ENCODE measurements at places on chromosomes 6 and 20.

GRCh38 chr6:125114248-125114858, 39.2 kb upstream of the TPD52L1 start:
- no peaks in the 10 kb centered on the region for H3K27me3 ChIP-seq
- no peak overlapping the region for H3K27ac ChIP-seq
- no peak overlapping the region for H3K4me3 ChIP-seq
- H3K4me1 ChIP-seq, result no peaks in the 10 kb centered on the region
- peak; percentile 78 for DNase-seq
- no peaks in the 10 kb centered on the region for H3K36me3 ChIP-seq

DNA sequence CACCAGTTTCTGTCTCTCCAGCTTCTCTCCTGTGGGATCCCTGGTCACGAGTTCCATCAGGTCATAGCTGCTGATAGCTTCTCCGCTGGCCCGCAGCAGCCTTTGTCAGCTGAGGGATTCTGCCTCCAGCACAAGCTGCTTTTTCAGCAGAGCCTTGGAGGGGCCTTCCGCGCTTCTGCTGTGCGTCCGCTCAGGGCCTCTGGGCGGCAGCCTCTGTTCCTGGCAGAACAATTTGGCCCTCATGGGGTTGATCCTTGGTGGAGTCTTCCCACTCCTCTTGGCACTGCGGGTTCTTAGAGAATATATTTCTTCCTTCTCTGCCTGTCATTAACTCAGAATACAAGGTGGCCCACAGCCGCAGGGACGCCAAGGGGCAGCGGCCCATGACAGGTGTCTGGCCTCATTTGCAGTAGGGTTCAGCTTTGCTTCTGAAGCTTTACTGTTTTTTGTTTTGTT, 158.8 kb downstream of the DTNBP1 start:
- H3K36me3 ChIP-seq, result no peaks in the 10 kb centered on the region
- H3K4me3 ChIP-seq, result no peak overlapping the region
- H3K4me1 ChIP-seq, result no peaks in the 10 kb centered on the region
- DNase-seq, result no peak
- H3K27ac ChIP-seq, result no peak overlapping the region

DNA sequence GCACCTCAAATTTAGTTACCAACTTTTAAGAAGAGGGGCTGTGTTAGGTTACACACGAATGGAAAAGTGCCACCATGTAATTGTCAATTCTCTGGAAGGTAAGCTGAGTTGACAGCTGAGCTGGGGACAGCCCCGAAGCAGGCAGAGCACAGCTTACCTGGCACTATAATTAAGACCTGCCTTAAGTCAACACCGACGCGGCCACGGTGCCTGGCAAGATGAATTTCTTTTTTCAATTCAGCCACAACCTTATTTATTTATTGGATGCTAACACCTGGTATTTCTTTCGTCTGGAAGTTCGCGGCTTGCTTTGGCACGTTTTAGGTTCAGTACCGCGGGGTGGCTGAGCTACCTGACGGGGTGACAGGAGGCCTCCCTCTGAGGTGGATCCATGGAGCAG, 40.6 kb upstream of the NFATC2 start:
- peaks cover 39% of the 10 kb centered on the region for H3K4me1 ChIP-seq
- no peaks in the 10 kb centered on the region for H3K36me3 ChIP-seq
- H3K27ac ChIP-seq, result no peak overlapping the region
- no peak overlapping the region for H3K4me3 ChIP-seq
- no peaks in the 10 kb centered on the region for H3K27me3 ChIP-seq
- DNase-seq, result no peak

DNA sequence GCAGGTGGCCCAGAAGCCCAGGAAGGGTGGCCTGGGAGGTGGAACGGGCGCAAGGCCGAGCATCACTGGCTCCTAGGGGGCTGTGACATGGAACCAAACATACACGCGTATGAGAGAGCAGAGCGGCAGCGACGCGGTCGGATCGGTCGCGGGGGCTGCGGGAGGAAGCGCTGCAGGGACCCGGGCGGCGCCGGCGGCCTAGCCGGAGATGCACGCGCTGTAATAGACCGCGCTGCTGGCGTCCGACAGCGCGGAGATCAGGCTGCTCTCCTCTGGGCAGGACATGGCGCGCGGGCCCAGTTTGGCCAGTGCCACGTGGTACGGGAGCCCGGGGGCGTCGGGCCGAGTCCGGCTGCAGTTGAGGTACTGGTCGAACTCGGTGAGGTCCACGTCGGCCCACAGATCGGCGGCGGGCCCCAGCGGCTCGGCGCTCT, 1.5 kb downstream of the SOX18 start:
- H3K4me3 ChIP-seq, result no peak overlapping the region
- no peak overlapping the region for H3K27ac ChIP-seq
- no peaks in the 10 kb centered on the region for H3K27me3 ChIP-seq
- H3K36me3 ChIP-seq, result no peaks in the 10 kb centered on the region
- H3K4me1 ChIP-seq, result peaks cover 16% of the 10 kb centered on the region

DNA sequence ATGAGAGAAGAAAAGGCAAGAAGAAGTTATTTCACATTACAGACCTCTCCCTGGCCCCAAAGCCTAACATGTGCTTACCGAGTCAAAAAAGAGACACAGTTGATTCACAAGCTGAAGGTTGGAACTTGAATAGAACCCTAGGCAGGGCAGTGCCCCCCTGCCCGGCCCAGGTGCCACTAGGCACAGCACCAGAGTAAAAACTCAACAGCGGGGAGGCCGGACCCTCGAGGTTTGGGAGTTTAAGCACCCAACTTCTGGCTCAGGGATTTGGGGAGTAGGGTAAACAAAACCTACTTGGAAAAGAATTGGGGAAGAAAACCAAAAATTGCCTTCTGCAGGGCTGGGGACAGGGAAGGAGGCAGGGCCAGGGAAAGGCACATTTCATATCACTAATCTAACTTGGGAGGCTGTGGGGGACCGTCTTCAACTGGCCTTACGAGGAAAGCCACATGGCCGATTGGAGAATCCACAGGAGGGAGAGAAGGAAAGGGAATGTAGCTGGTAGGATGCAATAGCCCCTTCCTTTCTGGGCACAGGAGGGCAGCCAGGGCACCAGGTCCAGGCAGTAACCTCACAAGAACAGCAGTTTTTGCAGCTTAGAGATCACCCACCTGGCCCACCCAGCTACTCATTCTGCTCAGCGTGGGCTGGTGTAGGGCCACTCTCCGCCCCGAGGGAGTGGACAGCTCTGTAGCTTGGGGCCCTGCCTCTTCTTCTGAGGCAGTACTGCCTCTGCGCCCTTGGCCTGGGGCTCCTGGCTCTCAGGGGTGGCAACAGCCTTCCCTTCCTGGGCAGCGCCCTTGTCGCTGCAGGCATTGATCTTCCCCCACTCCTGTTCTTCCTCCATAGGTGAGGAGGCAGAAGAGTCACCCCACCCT, 1.8 kb upstream of the HEBP2 start:
- no peak for DNase-seq
- H3K4me3 ChIP-seq, result no peak overlapping the region
- H3K27me3 ChIP-seq, result no peaks in the 10 kb centered on the region
- peaks cover 12% of the 10 kb centered on the region for H3K36me3 ChIP-seq

DNA sequence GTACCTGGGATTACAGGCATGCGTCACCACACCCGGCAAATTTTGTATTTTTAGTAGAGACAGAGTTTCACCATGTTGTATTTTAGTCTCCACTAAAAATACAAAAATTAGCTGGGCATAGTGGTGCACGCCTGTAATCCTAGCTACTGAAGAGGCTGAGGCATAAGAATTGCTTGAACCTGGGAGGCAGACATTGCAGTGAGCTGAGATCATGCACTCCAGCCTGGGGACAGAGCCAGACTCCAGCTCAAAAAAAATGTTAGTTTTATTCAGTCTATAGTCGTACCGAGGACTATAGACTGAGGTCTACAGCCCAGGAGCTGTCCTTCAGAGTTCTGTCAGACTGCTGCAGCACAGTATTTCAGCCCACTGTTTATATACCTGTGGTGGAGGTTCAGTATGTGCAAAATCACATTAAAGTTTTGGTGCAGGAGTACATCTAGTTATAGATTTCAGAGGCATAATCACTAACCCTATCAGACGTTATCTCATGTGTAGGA, 3.6 kb upstream of the CASP8AP2 start:
- no peaks in the 10 kb centered on the region for H3K27me3 ChIP-seq
- no peak overlapping the region for H3K4me3 ChIP-seq
- no peak overlapping the region for H3K27ac ChIP-seq
- DNase-seq, result no peak
- H3K36me3 ChIP-seq, result no peaks in the 10 kb centered on the region

GRCh38 chr6:169292338-169293124, 38.9 kb upstream of the THBS2 start:
- no peak overlapping the region for H3K4me3 ChIP-seq
- no peaks in the 10 kb centered on the region for H3K36me3 ChIP-seq
- H3K4me1 ChIP-seq, result no peaks in the 10 kb centered on the region
- no peak for DNase-seq
- no peaks in the 10 kb centered on the region for H3K27me3 ChIP-seq

DNA sequence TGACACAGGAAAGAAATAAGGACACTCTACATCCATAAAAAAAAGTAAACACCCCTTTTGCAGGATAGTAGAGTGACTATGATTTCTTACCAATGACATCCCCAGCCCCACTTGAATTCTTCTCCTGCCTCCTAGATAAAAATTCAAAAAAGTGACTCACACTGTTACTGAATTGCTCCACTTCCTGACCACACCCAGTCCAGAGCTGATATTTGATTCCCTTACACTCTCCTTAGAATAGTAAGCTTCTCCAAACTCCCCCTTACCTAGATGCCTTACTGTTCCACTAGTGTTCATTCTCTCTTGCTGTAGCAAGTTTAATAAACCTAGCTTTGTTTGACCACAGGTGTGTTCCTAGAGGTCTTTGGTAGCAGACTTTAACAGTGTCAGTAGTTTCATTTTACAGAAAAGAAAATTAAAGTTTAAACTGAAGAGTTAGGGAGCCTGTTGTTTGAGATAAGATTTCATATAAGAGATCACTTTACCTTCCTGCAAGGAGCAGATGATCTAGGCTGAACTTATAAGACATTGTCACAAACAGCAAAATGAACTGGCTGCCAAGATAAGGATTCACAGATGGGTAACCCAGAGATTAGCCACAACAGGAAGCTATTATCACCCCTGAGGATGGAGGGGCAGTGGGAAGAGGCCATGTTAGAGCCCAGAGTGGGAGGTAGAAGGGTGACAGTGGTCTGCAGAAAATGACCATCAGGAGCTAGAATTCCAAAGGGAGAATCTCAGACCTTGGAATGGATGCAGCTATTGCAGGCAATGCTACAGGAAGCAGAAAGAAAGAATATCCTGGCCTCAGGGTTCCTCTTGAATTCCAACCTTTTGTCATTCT, 28.4 kb upstream of the BTN3A2 start:
- H3K4me1 ChIP-seq, result peaks cover 21% of the 10 kb centered on the region
- H3K4me3 ChIP-seq, result no peak overlapping the region
- H3K27ac ChIP-seq, result no peak overlapping the region
- H3K27me3 ChIP-seq, result no peaks in the 10 kb centered on the region

- no peak for DNase-seq
- no peaks in the 10 kb centered on the region for H3K27me3 ChIP-seq
- no peaks in the 10 kb centered on the region for H3K4me1 ChIP-seq
- no peaks in the 10 kb centered on the region for H3K36me3 ChIP-seq
These were observed 27.9 kb upstream of the BMP6 start for GRCh38 chr6:7697820-7698623.

GRCh38 chr6:6405031-6405430, 84.6 kb upstream of the F13A1 start:
- no peaks in the 10 kb centered on the region for H3K36me3 ChIP-seq
- no peak overlapping the region for H3K4me3 ChIP-seq
- no peaks in the 10 kb centered on the region for H3K27me3 ChIP-seq
- H3K4me1 ChIP-seq, result peaks cover 41% of the 10 kb centered on the region
- DNase-seq, result no peak

DNA sequence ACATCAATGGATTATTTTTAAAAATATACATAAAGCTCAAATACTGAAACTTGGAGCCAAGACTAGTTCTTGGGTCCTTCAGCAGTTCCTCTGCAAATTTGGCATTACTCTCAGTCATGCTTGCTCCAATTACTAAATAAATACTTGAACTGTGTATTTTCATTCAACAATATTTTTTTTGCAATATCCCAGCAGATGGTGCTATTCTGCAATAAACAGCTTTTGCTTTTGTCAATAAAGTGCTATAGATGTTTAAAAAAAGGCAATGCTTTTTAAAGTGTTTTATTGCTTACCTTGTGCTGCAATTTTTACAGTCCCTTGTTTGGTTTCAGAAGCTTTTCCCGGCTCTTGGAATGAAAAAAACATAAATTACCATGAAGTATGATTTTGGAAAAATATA, 243.4 kb downstream of the TRDN start:
- no peaks in the 10 kb centered on the region for H3K4me1 ChIP-seq
- no peaks in the 10 kb centered on the region for H3K27me3 ChIP-seq
- H3K36me3 ChIP-seq, result no peaks in the 10 kb centered on the region

- H3K4me1 ChIP-seq, result no peaks in the 10 kb centered on the region
- no peaks in the 10 kb centered on the region for H3K27me3 ChIP-seq
- DNase-seq, result no peak
- no peak overlapping the region for H3K4me3 ChIP-seq
- H3K27ac ChIP-seq, result no peak overlapping the region
- no peaks in the 10 kb centered on the region for H3K36me3 ChIP-seq
These were observed 34.1 kb downstream of the EYA4 start for GRCh38 chr6:133275213-133275612.

GRCh38 chr6:162488444-162488843, 239.1 kb downstream of the PRKN start:
- no peaks in the 10 kb centered on the region for H3K27me3 ChIP-seq
- no peak overlapping the region for H3K27ac ChIP-seq
- no peak overlapping the region for H3K4me3 ChIP-seq

GRCh38 chr6:13411484-13411883, 75.9 kb downstream of the GFOD1 start:
- H3K36me3 ChIP-seq, result 0 out of 2 replicates have a peak, but pooled peaks cover 3% of the 10 kb centered on the region
- H3K4me3 ChIP-seq, result no peak overlapping the region
- no peaks in the 10 kb centered on the region for H3K27me3 ChIP-seq
- H3K27ac ChIP-seq, result no peak overlapping the region

- no peaks in the 10 kb centered on the region for H3K27me3 ChIP-seq
- DNase-seq, result no peak
- H3K27ac ChIP-seq, result no peak overlapping the region
- H3K36me3 ChIP-seq, result no peaks in the 10 kb centered on the region
- H3K4me1 ChIP-seq, result no peaks in the 10 kb centered on the region
These were observed 62.9 kb upstream of the ZNF217 start for GRCh38 chr20:53656293-53657202.

DNA sequence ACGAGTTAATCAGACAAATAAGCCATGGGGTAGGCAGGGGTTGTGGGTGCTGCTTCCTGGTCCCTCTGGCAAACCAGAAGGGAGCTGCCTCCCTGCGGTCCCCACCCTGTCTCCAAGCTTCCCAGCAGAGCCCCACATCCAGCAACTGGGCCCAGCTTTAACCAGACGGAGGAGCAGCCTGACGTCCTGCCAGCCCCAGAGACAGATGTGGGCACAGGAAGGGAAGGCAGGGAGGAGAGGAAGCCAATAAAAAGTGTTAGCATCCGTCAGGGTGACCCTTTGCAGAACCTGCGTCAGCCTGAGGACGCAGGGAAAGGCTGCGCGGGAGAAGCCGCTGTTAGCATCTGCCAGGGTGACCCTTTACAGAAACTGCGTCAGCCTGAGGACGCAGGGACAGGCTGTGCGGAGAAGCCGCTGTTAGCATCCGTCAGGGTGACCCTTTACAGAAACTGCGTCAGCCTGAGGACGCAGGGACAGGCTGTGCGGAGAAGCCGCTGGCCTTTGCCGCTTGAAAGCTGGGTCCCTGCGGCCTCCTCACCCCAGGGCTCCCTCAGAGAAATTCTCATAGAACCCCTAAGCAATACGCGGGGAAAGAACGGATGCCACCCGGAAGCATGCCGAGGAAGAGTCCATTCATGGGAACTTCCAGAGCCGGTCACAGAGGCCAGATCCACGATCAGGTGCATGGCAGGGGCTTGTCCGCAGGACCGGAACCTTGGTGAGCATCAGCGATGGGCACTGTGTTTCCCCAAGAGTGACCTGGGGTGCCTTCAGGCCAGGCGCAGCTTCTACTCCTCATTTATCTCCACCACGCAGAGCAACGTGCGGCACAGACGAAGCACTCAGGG, 15.9 kb downstream of the DLL1 start:
- H3K4me1 ChIP-seq, result peaks cover 8% of the 10 kb centered on the region
- no peak overlapping the region for H3K27ac ChIP-seq
- DNase-seq, result no peak
- no peak overlapping the region for H3K4me3 ChIP-seq
- no peaks in the 10 kb centered on the region for H3K27me3 ChIP-seq

Measured in Karpas-422 (cell line).